ENCODE measurements at places on chromosomes 3 and 15. TPM values are rescaled to one million over a fixed set of nuclear protein-coding genes. Genes with fewer than 3 reads are reported as not detected.

Gene WDR93
- under 0.01 TPM for total RNA-seq

Gene SPATA12
- 0.11 TPM for total RNA-seq

Gene RIOX2
- total RNA-seq = 38.2 TPM

Gene FNDC3B
- 74.1 TPM for total RNA-seq

Gene DPPA2
- not detected for total RNA-seq

All from uterine smooth muscle cell (primary cell).